NCI-H1092 (cell line): ENCODE measurements at places on chromosomes 12 and 14.

DNA sequence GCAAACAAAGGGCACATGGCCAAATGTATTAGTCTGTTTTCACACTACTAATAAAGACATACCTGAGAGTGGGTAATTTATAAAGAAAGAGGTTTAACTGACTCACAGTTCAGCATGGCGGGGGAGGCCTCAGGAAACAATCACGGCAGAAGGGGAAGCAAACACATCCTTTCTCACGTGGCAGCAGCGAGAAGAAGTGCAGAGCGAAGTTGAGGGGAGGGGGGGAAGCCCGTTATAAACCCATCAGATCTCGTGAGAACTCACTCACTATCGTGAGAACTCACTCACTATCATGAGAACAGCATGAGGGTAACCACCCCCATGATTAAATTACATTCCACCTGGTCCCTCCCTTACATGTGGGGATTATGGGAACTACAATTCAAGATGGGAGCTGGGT is 66.1 kb downstream of the ST8SIA1 start:
- no peak for DNase-seq

GRCh38 chr14:32697704-32698103 is 241.0 kb upstream of the NPAS3 start:
- no peak for DNase-seq

DNA sequence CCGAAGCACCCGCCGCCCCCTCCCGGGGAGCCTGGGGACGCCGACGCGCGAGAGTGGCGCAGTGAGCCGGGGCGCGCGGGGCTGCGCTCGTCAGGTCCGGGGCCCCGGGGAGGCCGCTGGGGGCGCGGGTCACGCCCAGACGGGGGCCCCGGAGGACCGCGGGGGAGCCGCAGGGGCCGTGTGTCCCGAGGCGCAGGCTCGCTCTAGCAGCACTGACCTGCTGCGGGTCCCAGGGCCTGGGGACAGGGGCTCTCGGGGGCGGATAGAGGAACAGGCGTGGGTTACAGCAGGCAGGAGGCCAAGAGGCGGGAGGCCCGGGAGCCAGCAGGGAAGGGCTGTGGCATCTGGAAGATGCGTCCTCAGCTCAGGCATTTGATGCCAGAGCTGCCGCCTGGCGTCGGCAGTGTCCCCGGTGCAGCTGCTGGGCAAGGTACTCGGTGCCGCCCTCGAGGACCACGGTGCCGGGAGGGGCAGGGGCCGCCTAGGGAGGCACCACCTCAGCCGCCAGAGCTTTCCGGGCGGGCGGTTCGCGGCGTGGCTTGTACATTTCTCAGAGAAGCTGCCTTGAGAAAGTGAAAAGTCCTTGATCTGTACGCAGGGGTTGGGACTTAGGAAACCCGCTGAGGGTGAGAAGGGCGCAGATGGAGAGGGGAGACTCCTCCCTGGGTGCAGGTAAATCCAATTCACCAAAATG is 1.2 kb downstream of the WNT5B start:
- DNase-seq = peak; percentile 60

DNA sequence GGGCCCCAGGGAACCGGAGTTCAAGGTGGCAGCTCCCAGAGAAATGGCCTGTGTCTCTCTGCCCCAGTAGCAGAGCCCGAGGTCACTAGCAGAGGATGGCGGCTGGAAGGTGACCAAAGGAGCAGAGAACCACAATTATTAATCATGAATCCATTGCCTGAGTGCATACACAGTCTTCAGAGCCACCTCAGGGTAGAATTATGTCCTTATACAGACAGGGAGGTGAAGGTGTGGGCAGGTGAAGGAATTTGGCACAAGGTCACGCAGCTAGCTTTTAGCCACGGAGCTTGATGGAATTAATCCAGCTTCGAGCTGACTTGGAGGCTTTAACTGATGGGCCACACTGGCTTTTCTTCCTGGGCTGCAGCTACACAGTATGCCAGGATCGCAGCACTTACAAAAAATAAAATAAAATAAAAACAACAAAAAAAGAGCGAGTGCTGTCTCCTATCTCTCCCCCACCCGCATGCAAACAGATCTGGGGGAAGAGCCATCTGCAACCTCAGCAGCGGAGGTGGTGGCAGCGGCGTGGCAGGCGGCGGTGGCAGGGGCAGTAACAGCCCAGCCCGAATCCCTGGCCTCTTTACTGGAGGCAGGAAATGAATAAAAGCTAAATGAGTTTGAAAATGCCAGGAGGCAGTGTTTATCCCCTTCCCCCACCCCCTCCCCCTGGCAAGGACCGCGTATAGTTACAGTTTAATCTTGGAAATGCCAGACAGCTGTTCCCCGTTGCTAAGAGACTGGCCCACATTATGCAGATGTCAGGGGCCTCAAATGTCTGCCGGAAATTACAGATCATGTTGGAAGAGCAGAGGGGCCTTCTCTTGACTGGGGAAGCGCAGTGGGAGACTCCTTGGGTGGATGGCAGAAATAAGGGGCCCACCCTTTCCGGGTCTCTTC is 93.5 kb downstream of the LRRC74A start:
- DNase-seq = peak; percentile 85

GRCh38 chr12:59723520-59723919 is 127.7 kb downstream of the SLC16A7 start:
- no peak for DNase-seq

- no peak for DNase-seq
Observed at GRCh38 chr14:103116636-103117035, 6.6 kb upstream of the TNFAIP2 start.

DNA sequence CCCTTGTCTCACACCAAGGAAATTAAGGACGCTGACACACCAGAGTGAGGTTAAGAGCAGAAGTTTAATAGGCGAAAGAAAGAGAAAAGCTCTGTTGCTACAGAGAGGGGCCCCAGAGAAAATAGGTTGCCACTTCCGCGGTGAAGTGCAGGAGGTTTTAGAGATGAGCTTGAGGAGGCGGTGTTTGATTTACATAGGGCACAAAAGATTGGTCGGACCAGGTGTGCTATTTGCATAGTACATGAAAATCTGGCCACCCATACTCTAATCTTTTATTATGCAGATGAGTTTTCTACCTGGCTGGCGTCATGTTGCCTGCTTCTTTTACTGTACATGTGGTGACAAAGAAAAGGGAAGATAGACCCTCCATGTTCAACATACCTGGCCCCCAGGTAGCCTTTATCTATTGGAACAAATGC is 23.3 kb upstream of the MYF6 start:
- DNase-seq = no peak

- no peak for DNase-seq
Observed at GRCh38 chr12:106021516-106021915, 117.2 kb downstream of the NUAK1 start.

- no peak for DNase-seq
Observed at GRCh38 chr14:45902241-45902640, 649.2 kb upstream of the MIS18BP1 start.

DNA sequence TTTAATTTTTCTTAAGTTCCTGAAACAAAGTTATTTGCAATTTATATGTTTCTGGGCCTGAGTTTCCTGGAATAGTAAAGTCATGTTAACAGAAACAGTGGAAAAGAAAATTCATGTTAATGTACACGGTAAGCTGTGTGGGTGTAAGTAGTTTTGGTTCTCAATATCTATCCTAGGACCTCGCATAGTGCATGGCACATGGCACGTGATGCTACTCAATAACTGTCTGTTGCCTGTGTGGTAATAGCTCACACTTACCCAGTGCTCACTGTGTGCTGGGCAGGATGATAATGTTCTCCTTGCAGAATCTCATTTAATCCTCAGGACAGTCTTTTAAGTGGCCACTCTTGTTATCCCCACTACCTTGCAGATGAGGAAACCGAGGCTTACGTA is 100.7 kb downstream of the DUSP16 start:
- DNase-seq = no peak
